Non-pigmented ciliary epithelial cell (primary cell): ENCODE measurements at places on chromosomes 5 and 9.
A peak's percentile ranks its signal among the peaks of the same experiment; 100 is the strongest.

GRCh38 chr5:159826351-159827214 lies 89.7 kb upstream of the ADRA1B start:
- peak; percentile 65 for DNase-seq

DNA sequence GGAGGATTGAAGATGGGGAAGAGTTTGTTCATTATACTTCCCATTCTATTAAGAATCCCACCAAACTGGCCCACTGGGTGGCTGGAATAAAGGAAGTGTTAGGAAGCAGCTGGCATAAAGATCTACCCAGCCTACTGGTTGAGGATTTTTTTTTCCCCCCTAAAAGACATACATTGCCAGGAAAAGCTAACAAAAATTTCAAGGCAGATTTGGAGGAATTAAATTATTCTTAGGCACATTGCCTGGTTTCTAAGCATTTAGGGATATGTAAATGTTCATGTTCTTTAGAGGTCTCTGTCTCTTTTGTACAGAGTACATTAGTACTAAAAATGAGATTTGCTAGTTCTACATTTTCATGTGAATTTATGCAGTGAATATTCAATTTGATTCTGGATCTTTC lies 8.3 kb downstream of the PIK3R1 start:
- no peak for DNase-seq

- DNase-seq: no peak
Measured at GRCh38 chr9:68895741-68896478, 118.0 kb downstream of the PRKACG start.

DNA sequence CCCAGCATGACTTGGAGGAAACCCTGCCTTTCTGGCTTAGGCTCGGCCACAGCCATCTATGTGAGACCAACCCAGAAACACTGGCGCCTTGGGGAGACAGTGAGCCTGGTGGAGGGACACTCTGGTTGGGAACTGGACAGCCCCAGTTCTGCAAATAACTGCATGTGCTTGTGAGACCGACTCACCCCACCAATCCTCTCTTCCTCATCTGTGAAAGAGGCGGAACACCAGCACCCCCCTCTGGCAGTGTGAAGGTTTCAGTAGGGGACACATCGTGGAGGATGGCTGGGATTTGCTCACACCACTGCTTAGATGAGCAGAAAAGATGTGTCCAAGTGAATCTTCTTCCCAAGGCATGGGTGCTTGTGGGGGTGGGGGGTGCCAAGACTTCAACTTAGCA lies 43.4 kb upstream of the N4BP3 start:
- no peak for DNase-seq

DNA sequence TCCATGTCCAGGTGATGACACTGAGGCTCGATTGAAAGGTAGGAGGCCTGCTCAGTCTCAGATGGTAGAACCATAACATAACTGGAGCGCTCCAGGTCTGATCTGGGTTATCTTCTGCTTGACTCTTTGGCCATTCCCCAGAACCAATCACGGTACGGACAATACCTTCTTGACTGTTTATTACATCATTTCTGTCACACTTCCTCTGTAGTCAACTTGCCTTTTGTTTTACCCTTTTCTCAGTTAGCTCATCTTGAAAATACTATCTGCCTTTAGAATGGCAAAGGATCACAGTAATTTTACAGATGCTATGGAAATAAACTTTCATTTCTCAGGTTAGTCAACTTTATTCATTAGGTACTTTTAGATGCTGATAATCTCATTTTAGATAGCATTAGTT lies 22.4 kb downstream of the GLRA1 start:
- no peak for DNase-seq

DNA sequence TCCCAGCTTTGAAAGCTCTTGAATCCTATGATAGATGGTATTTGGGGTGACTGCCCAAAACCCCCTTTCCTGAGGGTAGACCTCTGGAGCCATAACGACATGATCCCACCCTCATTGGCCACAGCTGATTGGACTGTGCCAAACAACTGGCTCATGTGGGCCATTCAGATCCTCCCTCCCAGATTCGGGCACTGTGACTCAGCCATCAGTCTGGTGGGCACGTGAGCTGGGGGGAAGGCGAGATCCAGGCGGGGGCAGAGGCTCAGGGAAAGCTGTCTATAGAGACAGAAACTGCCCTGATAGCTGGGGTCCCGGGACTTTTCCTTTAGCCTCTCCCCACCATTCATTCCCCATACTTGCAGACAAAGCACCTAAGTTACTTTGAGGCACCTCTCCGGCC lies 15.1 kb upstream of the NCS1 start:
- no peak for DNase-seq
